ENCODE measurements at places on chromosomes 12 and 14.

- no peak for DNase-seq
Observed at GRCh38 chr12:3655328-3655900, 97.5 kb downstream of the CRACR2A start.

GRCh38 chr12:5973461-5974115 is 28.5 kb upstream of the ANO2 start:
- DNase-seq: no peak

- DNase-seq: no peak
Observed at GRCh38 chr12:55862286-55862685, 19.6 kb upstream of the MMP19 start.

- no peak for DNase-seq
Observed at GRCh38 chr14:72615451-72616121, 278.3 kb downstream of the DPF3 start.

GRCh38 chr12:26704214-26704613 is 128.8 kb downstream of the ITPR2 start:
- DNase-seq: no peak

- no peak for DNase-seq
Observed at GRCh38 chr12:16299403-16299802, 21.9 kb upstream of the SLC15A5 start.

GRCh38 chr12:110122929-110123328 is 1.2 kb upstream of the IFT81 start:
- DNase-seq: no peak

DNA sequence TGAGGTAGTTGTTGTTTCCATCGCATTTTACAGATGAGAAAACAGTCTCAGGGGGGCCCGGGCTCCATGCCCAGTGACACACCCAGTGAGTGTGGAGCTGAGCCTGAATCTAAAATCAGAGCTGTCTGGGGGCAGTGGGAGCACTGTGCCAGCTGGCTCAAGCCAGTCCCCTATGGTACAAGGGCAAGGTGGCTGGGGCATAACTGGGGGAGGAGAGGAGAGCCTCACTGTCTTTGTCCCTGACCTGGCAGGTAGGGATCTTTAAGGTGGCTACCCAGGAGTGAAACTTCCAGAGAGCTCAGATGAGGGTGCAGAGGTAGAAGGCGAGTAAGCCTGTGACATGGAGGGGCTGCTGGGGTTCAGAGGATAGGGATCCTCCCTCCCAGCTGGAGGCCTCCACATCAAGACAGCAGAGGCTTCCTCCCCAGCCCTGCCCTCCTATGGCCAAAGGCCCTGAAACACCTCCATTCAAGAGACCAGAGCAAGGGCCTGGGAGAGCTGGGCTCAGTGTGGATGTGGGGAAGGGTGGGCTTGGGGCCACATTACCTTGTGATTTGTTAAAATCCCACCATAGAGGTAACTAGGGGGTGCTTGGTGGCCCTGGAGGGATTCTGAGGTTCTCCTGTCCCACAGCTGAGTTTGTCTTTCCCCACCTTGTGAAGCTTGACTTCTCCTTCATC is 33.1 kb downstream of the ASCL4 start:
- no peak for DNase-seq

- no peak for DNase-seq
Observed at GRCh38 chr12:121267822-121268221, 28.7 kb downstream of the CAMKK2 start.

- no peak for DNase-seq
Observed at GRCh38 chr12:82877963-82878362, 191.3 kb downstream of the TMTC2 start.

DNA sequence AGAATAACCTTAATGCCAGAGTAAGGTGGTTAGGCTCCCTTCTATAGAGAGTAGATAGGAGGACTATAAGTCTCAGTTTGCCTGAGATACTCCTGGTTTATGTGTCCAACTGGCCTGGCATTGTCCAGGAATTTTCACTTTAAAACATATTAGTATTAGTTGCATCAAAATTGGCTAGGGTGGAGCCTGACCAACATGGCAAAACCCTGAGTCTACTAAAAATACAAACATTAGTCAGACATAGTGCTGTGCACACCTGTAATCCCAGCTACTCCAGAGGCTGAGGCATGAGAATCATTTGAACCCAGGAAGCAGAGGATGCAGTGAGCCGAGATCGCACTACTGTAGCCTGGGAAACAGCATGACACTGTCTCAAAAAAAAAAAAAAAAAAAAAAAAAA is 11.9 kb downstream of the WDHD1 start:
- DNase-seq: no peak

DNA sequence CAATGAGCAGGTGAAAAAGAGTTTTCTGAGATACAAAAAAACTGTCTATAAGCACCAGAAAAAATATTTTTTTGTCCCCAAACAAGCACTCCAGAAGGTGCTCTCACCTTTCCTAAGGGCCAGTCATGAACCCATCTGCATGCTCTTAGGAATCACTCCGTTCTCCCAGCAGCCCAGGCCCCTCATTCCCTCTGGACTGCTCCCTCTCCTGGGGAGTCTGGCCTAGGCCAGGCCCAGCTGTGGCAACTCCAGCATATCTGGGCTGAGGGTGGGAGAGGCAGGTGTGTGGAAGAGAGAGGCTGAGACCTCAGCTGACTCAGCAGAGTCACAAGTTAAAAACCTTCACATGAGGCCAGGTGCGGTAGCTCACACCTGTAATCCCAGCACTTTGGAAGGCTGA is 54.6 kb downstream of the TRAFD1 start:
- no peak for DNase-seq

- DNase-seq: no peak
Observed at GRCh38 chr14:96979611-96980074, 182.5 kb downstream of the VRK1 start.

- no peak for DNase-seq
Observed at GRCh38 chr12:116528065-116528464, 31.1 kb upstream of the MAP1LC3B2 start.

DNA sequence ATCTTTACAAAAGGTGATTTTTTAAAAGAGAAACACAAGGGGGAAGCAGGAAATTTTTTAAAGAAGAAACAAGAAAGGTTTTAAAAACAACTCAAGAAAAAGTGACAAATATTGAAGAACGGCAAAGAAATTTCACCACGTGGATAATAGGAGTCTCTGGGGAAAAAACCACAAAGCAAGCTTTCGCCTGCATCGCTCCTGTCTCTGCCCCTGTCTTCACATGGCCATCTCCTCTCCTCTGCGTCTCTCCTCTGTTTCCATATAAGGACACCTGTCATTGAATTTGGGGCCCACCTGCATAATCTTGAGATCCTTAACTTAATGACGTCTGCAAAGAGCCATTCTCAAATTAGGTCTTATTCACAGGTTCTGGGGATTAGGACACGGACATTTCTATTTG is 175.8 kb downstream of the ETV6 start:
- DNase-seq: no peak

- no peak for DNase-seq
Observed at GRCh38 chr12:68119250-68119649, 40.3 kb downstream of the IFNG start.

DNA sequence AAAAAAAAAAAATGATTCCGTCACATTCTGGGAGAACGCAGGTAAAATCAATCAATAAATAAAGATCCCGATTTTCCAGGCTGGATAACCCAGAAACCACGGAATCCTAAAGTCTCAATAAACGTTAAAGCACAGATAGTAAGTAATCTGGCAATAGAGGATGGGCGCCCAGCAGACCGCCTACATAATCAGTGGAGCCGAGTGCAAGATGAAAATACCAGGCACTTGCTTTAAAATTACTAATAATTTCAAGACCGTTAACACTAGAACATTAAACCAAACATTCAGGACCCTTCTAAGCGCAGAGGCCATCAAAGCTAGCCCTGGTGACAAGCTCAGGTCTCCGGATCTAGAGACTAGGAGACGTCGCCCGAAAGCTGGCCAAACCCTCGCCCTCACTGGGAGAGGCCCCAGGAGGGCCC is 1.2 kb upstream of the DCAF11 start:
- DNase-seq: no peak

DNA sequence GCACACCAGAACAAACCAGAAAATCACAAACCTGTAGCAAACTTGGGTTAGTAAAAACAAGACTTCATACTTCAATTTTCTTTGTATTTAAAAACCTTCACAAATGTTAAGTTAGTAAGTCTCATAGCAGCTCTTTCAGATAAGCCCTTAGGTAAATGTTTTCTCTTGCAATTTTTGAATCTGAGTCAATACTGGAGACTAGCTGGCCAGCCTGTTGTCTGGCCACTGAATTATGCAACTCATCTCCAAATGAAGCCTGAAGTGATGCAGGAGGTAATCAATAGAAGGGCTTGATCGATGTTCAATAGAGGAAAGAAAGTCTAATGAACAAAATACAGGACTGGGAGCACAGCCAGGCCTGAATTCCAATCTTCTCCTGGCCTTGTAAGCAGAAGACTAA is 465.2 kb downstream of the LRIG3 start:
- DNase-seq: no peak

DNA sequence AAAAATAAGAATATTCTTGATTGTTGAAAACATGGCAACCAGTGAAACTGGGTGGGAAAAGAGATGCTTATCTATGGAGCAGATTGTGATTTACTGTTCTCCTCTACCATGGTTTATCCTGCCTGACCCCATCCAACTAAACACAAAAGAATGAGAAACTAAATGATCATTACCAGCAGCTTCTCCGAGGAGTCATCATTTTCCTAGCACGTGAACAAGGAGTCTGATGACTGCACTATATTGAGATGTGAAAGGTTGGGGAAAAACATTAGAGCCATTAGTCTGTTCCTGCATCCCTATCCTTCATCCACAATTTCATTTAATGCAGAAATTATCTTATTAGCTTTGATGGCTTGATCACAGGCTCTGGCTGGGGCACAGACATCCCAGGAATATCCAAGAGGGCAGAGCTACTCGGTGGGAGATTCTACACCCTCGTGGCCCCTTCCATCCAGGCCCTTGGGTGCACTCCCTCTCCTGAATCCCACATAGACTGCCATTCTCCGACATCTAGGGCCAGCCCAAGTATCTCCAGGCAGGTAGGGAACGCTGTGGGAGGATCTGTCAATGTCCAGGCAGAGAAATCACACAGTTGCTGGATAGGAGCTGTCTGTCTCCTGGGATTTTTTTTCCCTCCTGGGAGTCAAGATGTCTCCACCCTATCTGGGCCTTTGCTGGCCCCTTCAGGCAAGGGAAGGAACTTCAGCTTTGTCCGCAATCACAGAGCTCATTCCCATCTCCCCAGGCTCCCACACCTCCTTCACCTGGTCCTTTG is 43.3 kb upstream of the DHRS4 start:
- no peak for DNase-seq

DNA sequence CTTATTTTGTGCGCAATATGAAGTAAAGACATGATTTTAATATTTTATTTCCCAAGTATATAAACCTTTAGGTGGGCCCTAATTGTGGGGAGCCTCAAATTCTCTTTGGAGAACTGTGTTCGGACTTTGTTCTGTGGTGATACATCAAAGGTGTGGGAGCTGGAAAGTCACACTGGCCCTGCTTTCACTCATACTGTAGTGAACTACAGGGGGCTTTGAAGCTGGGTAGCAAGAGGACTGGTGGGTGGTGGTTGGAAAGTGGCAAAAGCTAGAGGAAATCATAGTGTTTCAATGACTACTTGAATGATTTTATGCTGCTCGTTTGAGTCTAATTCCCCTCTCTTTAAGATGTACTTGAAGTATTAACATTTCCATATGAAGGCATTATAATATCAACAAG is 13.2 kb downstream of the TTC6 start:
- no peak for DNase-seq

GRCh38 chr12:91902860-91903683 is 242.6 kb downstream of the BTG1 start:
- DNase-seq: no peak

All from CD4-positive, alpha-beta T cell treated with Interleukin-6 at 100 ng/mL for 8 hours (primary cell).